ENCODE measurements at places on chromosomes 2 and 18.

- DNase-seq = no peak
These were observed 6.5 kb downstream of the CD226 start for GRCh38 chr18:69941183-69941582.

DNA sequence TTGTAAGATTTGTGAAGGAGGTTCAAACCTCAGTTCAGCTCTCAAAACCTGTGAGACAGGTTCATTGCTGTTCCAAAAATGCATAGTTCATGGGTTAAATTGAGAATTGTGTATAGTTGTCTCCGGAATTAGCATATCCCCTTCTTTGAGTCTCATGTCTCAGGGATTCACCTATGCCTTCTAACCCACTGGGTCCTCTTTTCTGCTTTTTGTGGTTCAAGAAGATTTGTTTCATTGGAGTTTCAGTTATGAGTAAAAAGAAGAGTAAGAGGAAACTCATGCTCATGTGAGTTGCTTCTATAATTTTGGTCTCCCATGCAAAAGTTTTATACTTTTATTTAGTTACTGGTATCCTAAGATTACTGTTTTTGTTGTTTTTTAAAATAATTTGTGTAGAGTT lies 1219.8 kb upstream of the ZEB2 start:
- no peak for DNase-seq

DNA sequence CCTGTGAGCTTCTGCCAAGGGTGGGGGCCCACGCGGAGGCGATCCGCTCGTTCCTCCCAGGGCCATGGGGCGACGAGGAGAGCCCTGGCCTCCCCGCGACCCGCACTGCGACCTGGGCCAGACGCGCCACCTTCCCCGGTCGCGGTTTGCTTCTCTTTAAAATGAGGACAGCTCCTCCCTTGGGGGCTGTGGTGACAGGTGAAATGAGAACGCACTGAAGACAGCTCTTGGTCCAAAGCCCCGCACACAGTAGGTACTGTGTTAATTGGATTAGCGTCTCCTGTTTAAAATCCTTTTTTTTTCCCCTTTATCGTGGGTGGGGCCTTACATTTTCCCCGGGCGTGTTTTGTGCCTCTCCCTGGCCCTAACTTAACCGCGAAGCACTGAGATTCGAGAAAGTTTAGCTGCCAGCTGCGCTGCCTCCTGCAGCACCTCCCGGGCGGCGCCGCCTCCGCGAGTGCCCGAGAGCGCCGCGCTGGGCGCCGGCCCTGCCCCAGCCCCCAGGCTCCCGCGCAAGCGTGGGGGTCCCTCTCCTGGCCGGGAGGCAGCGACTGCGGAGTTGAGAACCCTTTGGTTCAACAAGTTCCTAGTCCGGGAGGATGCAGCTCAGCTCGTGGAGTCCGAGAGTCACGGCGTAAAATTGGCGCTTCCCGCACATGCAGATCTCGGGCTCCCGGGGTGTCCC lies 1.1 kb downstream of the HPCAL1 start:
- peak; percentile 41 for DNase-seq

DNA sequence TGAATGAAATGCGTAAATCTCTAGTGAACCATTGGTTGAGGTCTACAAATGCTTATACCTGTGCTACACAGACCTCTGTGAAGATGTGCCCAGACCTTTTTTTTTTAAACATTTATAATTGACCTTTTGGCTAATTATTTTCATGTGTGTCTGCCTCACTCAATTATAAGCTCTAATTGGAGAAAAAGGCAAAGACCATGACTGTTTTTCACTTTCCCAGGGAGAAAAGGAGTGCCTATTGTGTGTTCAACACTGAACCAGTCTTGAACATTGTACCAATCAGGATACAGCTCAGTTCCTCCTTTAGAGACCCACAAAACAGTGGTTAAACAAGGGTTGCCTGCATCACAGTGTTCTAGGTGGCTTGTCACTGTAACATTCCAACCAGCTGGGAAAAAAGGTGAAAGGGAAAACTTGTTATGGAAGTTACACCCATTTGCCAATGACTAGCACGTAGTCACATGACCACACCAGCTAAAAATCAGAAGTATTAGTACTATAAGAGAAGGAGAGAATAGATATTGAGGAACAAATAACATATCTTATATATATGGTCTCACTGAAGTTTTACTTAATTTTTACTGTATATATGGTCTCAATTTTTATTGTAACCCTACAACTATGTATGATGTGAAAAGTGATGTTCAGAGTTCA lies 13.4 kb downstream of the TANK start:
- DNase-seq = no peak

DNA sequence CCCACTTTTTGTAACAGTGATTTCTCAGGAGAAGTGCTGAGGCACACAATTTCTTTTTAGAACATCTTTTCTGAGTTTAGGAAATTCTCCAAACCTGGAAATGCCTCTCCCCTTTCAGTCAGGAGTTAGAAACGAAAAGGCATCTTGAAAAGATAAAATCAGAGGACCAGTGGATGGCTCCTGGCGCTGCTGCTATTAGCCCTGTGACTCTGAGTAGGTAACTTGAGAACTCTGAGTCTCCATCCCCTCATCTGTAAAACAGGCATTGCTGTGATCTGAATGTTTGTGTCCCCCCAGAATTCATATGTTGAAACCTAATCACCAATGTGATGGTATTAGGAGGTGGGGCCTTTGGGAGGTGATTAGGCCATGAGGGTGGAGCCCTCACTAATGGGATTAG lies 50.2 kb downstream of the EHD3 start:
- no peak for DNase-seq

GRCh38 chr2:113698892-113699447 lies 57.5 kb downstream of the SLC35F5 start:
- no peak for DNase-seq

DNA sequence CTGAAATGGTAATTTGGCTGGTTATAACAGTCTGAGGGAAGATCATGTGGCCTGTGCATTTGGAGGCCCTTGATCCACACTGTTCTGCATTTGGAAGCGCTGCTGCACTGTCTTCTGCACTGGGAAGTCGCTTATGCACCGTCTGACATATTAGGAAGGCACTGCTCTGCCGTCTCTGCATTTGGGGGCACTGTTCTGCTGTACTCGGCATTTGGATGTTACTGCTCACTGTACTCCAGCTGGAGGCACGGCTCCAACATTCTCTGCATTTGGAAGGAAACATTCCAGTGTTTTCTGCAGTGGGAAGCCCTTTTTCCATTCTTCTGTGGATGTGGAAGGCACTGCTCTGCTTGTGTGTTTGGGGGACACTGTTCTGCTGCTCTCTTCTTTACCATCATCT lies 9.6 kb upstream of the PROM2 start:
- DNase-seq = no peak

DNA sequence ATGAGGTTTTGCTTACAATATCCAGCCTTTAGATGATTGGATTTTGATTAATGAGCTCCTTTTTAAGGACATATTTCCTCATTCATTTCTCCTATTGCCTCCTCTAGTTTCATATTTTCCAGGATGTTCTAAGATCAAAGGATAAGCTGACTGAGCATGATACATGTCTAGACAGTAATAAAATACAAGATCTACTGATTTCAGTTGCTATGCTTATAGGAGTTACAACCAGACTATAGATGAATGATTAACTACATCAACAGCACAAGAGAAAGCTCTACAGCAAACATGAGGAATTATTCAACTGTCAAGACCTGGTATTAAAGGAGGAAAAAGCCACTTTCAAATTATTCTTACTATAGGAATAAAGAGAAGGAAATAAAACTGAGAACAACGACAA lies 85.0 kb upstream of the LINC00305 start:
- DNase-seq = no peak

GRCh38 chr2:156522864-156523440 lies 86.8 kb downstream of the GPD2 start:
- no peak for DNase-seq

DNA sequence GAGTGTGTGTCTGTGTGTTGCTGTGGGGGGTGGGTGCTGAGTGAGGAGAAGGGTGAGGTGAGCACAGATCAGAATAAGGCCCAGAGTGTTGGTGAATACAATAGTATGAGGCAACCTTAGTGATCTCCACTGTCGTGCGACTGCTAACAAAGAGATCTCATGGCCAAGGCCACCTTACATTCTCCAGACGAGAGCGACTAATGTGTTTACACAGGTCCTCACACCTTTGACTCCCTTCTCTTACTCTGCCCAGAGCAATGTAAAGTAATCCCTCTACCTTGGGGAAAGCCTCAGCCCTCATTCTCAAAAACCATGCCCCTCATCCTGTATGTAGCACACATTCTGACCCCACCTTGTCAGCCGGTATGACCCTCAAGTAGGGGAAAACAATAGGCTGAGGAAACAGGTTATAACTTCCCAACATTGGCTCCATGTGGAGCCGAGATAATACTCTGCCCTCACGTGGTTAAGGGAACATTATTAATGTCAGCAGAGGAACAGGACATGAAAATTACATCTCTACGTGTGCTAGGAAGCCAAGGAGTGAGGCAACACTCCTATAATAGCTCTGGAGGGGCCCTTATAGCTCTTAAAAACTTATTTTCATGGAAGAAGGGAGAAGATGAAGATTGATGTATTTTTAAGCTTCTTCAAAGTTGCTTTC lies 323.0 kb upstream of the NT5C1B start:
- DNase-seq = no peak

DNA sequence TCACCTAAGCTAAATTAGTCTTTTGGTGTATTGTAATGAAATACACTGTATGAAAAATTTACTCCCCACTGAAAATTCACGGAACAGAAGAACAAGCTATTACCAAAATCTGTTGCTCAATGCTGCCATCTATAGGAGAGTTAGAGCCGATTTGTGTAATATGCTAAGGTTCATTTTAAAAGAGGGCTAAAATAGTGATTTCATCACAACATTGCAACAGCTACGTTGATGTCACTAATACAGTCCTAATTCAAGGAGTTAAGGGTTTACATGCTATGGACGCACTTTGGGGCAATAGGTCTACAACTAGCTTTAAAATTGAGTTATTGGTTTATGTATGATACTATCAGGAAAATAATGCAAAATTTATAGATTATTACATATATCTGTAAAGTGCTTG lies 3.0 kb upstream of the IRS1 start:
- DNase-seq = peak; percentile 77

GRCh38 chr2:42054714-42055430 lies 7.1 kb downstream of the PKDCC start:
- no peak for DNase-seq

- DNase-seq = peak; percentile 46
These were observed 346.3 kb downstream of the LRATD1 start for GRCh38 chr2:14978845-14979244.

DNA sequence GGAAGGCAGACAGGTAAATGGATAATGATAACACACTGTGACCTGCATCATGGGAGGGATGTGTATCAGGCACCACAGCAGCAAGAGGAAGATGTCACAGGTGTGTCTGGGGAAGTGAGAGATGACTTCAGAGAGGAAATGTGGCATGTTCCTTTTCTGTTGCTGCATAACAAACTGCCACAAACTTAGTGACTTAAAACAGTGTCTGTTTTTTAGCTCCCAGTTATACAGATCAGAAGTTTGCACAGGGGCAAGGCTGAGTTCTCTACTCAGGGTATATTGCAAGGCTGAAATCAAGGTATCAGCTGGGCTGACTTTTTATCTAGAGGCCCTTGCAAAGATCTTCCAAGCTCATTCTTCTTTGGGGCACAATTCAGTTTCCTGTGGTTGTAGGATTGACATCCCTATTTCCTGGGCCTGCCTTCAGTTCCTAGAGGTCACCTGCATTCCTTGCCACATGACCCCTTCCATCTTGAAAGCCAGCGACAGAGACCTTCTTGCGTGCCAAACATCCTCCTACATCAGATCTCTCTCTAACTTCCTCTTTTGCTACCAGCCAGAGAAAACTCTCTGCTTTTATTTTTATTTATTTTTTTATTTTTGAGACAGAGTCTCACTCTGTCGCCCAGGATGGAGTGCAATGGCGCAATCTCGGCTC lies 2.1 kb upstream of the MAP3K2 start:
- no peak for DNase-seq

DNA sequence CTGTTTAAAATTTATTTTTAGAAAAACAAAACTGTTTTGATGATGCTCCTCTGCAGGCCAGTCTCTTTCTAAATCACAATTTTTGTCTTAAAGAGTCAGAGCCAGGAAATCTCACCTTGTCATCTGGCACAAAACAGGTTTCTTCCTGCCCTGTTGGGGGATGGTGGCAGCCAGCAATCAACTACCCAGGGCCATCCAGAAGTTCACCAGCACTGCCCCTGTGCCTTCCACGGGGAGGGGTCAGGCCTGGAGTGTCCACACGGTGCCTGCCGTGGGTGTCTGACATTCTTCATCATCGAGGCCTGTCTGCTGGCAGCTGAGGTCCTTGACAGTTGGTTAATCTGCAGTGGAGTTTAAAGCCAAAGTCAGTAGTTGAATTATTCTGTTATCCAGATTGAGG lies 40.0 kb upstream of the BMP10 start:
- no peak for DNase-seq

DNA sequence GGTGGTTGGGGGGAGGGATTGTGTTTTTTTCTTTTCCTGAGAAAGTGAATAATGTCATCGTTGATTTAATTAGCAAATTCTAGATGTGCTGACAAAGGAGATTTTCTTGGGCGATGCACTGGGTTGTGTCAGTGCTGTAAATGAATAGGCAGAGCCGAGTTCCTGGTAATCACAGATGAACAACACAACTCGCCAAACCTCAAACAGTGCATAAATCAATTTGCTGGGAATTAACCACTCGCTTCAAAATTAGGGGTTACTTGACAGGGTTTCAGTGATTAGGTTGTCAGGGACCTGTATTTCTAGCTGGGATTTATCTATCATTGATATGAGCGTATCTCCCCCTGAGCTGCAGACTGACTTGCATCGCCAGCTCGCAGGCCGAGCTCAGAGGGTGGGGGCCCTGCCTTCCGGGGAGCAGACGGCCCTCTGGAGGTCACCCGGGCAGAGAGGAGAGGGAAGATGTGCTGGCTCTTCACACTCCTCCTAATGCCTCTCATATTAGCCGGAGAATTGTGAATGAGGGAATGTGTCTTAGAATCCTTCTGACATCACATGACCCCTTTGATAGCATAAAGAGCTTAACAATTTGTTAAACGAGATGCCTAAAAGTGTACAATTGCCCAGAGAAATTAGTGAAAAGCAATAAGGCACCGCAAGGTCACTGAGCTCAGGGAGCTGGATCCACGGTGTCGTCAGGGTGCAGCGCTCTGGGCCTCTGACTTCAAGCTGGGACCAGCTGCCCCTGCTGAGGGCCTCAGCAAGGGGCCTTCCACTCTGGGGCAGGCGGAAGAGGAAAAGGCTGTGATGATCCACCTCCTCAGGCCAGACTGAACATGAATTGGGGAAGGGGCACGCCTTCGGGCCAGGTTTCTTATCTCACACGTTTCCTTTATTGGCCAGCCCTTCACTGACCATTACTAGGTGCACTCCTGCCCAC lies 48.9 kb downstream of the SMIM21 start:
- DNase-seq = no peak

- DNase-seq = peak; percentile 84
These were observed 172.8 kb downstream of the ANTXR1 start for GRCh38 chr2:69185807-69186206.

- no peak for DNase-seq
These were observed 24.9 kb downstream of the HADHB start for GRCh38 chr2:26269571-26270158.

GRCh38 chr2:200787351-200788120 lies 24.2 kb upstream of the BZW1 start:
- peak; percentile 94 for DNase-seq

Measured in fibroblast of skin of right biceps (primary cell).